ENCODE measurements at places on chromosomes 2 and 18.
A peak's percentile ranks its signal among the peaks of the same experiment; 100 is the strongest.

- DNase-seq = no peak
Observed at GRCh38 chr18:47389210-47389609, 137.8 kb upstream of the SKOR2 start.

DNA sequence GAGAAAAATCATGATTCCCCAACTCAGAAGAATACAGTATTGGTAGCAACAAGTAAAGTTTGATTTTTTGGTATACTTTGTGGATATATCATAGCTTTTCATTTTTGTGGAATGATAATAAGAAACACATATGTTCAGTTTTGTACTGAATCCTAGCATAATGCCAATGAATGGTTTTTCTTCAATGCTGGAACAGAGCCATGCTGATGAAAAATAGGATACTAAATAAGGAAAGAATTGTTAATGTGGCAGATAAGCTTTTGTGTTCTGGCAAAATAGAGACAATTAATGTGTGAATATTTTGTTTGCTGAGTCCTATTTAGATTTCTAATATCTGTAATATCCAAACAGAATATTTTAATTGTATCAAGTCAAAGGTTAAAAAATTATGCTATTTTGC is 21.9 kb downstream of the CD28 start:
- DNase-seq = no peak

- peak; percentile 14 for DNase-seq
Observed at GRCh38 chr2:176189681-176190641, 1.5 kb downstream of the HOXD1 start.

DNA sequence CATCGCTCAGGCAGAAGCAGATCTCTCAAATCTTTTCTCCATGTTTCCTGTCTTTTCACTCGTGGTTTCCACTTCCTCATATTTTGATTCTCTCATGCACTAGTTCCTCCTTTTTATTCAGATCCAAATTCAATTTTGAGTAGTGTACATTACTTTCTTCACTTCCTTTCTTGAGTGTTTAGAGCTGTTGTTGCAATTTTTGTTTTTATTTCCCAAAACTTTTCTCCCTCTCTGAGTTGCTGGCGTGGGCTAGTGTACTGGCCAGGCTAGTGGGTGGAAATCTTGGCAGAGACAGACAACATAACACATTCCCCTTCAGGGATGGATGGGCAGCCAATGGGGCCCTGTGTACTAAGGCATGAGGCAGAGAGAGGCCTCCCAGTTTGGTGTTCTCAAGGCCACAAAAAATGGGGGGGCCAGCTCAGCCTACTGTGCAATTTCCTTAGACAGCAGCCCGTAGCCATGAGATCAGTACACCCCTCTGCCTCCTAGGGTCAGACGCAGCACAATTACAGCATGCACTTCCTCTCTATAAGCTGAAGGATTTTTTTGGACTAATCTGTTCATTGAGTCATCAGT is 145.1 kb upstream of the PID1 start:
- no peak for DNase-seq

DNA sequence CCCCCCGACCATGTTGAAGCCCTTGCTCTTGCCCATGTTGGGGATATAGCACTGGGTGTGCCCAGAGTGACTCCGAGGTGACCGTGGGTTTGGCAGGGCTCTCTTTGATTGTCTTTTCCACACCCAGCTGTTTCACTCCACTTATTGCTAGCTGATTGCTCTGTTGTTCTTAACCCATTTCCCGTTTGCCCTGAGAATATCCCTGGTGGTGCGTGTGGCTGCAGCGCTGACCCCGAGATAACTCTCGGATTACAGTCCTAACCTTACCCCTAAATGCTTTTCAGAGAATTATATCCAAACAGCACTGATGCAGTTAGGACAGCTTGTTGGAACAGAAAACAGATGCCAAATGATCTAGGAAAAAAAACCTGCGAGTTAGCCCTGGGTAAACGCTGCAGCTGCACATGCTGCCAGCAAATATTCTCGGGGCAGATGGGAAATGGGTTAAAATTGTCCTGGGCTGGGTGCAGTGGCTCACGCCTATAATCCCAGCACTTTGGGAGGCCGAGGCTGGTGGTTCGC is 34.3 kb upstream of the SNORC start:
- DNase-seq = no peak
